ENCODE measurements at places on chromosomes 6 and 20.

DNA sequence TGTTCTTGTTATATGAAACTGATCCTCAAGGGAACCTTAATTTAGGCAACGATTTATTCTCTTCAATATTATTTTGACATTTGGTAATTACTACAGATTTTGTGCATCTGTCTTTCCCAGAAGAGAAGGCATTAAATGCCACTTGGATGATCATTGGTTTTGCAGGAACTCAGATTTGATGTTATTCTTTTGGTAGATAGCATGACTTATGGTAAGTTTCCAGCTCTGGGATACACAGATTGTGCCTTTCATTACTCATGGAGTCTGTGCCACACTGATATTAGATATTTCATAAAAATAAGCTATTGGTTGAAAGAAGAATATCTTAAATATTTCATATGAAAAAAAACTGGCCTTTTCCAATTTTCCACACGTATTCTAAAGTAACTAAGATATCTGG lies 120.1 kb downstream of the AIG1 start:
- DNase-seq: no peak

DNA sequence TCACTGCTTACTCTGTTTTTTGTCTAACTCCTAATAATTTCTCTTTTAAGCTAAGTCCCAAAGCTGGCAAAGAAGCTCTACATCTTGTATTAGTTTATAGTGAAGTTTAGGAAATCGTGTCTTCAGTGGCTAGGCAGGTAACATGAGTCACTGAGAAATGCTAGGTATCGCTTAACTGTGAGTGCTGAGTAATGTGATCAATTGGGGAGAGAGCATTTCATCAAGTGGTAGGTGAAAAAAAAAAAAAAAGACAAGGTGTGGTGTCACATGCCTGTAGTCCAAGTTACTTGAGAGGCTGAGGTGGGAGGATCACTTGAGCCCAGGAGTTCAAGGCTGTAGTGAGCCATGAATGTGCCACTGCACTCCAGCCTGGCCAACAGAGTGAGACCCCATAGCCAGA lies 125.3 kb downstream of the FAM83B start:
- no peak for DNase-seq

- no peak for DNase-seq
Observed at GRCh38 chr20:13684566-13685222, 46.0 kb upstream of the TASP1 start.

GRCh38 chr6:165640806-165641205 lies 22.2 kb downstream of the PDE10A start:
- DNase-seq: no peak

DNA sequence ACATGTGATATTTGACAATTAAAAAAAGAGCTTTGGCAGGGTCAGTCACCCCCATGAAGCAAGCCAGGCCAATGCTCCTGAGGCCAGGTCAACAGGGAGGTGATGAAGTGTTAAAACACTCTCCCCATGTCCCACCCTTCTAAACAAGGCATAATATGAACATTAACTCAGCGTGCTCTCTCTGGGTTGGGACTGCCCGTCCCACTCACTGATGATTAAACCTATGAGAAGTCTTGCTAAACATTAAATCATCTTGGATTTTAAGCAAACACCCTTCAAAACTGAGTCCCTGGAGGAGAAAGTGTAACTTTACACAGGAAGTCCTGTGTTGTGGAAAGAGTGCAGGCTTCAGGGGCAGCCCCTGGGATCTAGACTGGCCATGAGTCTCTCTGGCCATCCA lies 558.5 kb downstream of the CD83 start:
- DNase-seq: peak; percentile 29

DNA sequence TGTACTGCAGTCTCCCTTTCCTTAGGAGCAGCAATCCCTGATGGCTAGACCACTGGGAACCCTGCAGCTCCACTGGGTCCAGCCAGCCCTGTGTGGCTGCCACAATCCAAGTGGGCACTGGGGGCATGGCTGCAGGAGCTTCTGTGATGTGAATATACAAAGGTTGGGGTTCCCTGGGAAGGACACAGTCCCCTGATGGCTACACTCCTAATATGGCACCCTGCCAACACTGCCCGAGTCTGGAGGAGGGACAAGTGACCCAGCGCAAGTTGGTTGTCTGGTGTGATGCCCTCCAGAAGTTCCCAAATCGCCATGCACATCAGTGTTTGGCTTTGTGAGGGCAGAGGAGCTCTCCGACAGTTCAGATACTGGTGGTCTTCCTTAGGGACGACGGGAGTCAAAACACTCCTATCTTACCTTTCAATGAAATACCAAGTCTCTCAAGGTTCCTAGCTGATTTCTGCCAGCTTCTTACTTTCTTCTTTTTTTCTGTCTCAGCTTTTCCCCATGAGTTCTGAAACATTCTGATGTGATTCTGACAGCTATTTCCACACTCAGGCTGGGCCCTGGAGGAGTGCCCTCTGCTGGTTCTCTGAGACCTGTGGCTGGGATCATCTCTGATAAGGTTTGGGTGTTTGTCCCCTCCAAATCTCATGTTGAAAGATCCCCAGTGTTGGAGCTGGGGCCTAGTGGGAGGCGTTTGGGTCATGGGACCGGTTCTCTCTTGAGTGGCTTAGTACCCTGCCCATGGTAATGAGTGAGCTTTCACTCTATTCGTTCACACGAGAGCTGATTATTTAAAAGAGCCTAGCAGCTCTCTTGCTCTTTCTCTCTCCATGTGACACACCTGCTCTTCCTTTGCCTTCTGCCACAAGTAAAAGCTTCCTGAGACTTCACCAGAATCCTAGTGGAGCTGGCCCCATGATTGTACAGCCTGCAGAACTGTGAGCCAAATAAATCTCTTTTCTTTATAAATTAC lies 15.5 kb upstream of the ZFP57 start:
- DNase-seq: peak; percentile 37

GRCh38 chr6:166626177-166627032 lies 646 bp downstream of the RPS6KA2 start:
- peak; percentile 35 for DNase-seq

GRCh38 chr6:159065091-159065490 lies 20.3 kb upstream of the TAGAP start:
- no peak for DNase-seq

GRCh38 chr20:3804254-3804751 lies 8.2 kb downstream of the CDC25B start:
- DNase-seq: no peak

GRCh38 chr20:10673176-10673841 lies 490 bp downstream of the JAG1 start:
- peak; percentile 64 for DNase-seq

DNA sequence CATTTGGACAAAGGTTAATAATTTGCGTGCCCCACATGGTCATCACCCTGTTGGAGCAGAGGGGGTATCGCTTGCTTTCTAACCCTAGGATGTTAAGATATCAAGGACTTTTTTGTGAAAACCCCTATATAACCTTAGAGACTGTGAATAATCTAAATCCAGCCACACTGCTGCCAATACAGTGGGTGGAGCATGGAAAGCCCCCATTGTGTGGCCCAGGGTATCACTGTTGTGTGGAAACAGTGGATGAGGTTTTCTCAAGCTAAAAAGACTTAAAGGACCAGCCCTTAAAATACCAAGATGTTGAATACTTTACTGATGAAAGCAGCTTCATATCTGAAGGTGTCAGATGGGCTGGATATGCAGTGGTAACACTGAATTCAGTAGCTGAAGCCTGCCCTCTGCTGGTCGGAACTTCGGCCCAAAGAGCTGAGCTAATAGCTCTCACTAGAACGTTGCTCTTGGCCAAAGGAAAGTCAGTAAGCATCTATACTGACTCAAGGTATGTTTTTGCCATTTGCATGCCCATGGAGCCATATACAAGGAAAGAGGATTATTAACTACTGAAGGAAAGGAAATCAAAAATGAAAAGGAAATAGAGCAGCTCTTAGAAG lies 695.2 kb downstream of the PHF3 start:
- DNase-seq: peak; percentile 26

- no peak for DNase-seq
Observed at GRCh38 chr20:41654292-41654691, 36.1 kb upstream of the CHD6 start.

GRCh38 chr20:17457588-17458190 lies 73.5 kb downstream of the BFSP1 start:
- DNase-seq: no peak
